ENCODE measurements at places on chromosomes 6 and 20. TPM values are rescaled to one million over a fixed set of nuclear protein-coding genes. Genes with fewer than 3 reads are reported as not detected.

Gene DNAAF9
- 16.8 TPM for total RNA-seq

Gene RAET1L
- total RNA-seq: not detected

DNA sequence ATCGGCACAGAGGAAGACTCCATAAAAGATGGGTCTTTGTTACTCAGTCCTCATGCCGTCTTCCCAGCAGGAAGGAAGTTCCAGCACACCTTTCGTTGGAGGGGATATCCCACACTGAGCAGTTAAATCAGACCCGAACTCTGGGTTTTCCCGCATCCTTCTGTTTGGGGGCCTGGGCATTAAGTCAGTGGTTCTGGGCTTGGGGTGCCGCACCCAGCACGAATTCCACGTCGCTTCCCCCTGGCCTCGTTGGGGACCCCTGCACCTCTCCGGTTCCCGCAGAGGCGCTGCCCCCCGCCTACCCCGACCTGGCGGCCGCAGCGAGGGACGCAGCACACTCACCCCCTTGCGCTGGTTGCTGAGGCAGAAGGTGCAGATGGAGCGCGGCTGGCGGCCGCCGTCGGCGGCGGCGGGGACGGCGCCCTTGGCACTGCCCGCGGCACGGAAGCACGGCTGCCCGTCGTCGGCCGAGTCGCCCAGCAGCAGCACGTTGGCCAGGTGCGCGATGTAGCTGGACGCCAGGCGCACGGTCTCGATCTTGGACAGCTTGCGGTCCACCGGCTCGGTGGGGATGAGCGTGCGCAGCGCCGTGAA is 641 bp downstream of the TCF15 start:
- no peak for DNase-seq

DNA sequence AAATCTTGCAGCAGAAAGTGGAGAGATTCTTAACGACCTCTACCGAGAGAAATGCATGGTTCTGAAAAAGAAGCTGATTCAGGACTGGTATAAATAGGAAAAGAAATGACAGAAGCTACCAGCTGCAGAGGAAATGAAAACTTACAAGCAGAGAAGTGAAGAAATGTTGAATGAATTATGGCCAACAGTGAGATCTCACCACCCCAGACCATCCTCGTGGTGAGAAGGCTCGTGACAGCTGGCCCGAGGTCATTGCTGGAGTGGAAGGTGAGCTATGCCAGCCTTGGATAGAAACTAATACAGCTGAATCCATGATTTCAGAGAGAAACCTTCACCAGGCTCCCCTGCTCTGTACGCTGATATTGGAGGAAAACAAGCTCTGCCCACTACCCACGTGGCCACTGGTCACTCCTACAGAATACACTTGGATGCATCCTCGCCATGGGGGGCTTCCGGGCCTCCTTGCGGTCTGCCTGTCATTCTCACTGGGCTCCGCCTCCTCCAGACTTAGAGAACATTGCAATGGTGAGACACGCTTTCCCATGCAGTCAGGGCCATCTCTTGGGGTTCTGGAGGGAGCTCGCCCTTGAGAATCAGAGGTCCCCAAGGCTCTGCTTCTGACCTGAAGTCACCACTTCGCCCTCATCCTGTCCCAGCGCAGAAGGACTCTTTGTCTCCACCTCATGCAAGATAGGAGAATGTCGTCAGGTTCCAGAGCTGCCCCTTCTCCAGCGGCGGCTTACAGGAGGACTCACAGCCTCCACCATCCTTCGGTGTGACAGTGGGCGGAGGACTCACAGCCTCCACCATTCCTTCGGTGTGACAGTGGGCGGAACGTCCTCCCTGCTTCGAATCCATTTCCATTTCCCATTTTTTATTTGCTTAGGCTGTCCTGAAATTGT is 10.6 kb upstream of the TUBB2B start:
- DNase-seq: no peak

DNA sequence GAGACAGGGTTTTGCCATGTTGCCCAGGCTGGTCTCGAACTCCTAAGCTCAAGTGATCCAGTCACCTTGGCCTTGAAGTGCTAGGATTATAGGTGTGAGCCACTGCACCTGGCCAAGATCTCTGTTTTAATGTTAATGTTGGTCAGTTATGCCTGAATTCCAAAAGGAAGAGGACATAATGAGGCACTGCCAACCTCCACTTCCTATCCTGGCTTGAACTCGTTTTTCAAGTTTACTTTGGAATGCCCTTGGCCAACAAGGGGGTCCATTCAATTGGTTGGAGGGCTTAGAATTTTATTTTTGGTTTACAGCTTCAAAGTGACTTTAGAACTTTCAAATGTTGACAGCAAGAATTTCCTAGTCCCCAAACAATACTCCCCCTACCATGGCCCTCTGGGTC is 29.8 kb downstream of the DNAAF9 start:
- no peak for DNase-seq

DNA sequence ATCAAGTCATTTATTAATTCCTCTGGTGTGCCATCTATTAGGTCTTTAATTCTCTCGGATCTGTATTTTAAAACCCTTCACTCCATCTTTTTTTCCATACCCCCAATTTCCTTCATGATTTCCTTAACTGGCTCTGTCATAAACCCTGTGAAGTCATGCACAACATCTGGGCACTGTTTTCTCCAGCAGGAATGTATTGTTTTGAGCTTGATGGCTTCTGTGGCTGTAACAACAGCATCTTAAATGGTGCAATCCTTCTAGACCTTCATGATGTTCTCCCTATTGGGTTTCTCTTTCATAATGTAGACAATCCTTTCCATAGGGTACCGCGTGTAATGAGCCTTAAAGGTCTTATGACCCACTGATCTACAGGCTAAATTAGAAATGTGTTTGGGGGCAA is 29.0 kb downstream of the CDK19 start:
- DNase-seq: no peak

- DNase-seq: no peak
Measured at GRCh38 chr6:149102324-149102723, 215.2 kb upstream of the TAB2 start.

- no peak for DNase-seq
Measured at GRCh38 chr6:4413073-4413472, 277.7 kb upstream of the ECI2 start.

GRCh38 chr6:140382355-140382754 is 1007.9 kb upstream of the CITED2 start:
- DNase-seq: no peak

- DNase-seq: no peak
Measured at GRCh38 chr20:32796981-32797451, 22.7 kb upstream of the MAPRE1 start.

- no peak for DNase-seq
Measured at GRCh38 chr6:127606131-127606562, 29.2 kb downstream of the C6orf58 start.

Gene LRRN4
- not detected for total RNA-seq

GRCh38 chr20:53176134-53176533 is 204.0 kb downstream of the TSHZ2 start:
- no peak for DNase-seq

Gene POM121L2
- total RNA-seq: not detected

DNA sequence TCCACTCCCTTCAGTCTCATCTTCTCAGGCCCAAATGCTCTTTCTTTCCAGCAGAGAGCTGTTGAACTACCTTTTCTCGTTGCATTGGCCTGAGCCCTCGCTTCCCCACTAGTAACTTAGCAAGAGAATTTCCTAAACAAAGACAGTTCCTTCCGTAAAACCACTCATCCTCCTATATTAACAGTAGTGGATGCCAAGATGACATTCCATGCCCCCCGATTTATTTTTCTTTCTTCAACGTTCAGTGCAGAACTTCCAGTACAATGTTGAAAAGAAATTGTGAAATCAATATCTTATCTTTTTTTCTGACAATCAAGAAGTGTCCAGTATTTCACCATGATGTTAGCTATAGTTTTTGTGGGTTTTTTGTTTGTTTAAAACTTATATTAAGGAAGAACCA is 45.8 kb downstream of the SOX4 start:
- no peak for DNase-seq

- DNase-seq: no peak
Measured at GRCh38 chr6:39092124-39092523, 22.9 kb downstream of the SAYSD1 start.

DNA sequence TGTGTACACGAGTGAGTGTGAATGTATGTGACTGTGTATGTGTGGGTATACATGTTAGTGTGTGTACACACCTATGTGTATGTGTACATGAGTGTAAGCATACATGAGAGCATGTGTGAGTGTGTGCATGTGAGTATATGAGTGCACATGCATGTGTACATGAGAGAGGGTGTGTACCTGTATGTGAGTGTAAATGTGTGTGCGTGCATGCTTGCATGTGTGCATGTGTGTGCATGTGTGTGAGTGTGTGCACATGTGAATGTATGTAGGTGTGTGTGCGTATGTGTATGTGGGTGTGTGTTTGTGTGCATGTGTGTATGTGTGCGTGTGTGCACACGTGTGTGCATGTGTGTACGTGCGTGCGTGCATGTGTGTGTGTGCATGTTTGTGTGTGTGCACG is 183.4 kb downstream of the BMP7 start:
- peak; percentile 24 for DNase-seq

Gene IMPG1
- total RNA-seq: not detected

DNA sequence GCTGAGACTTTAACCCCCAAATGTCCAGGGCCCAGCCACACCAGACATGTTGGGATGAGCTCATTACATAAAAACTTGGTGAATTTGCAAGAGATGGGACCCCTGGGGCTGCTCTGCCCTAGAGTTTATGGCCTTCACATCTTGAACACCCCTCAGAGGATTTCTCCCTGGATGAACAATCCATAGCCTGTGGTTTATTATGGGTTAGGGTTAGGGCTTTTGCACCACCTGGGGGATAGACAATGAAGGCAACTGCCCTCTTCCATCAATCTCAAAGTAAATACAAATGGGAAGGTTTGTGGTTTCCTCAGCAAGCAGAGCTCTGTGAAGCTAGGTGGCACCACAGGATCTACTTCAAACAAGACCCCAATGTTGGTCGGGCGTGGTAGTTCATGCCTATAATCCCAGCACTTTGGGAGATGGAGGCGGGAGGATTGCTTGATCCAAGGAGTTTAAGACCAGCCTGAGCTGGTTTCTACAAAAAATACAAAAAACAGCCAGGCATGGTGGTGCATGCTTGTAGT is 17.4 kb downstream of the SPINT3 start:
- no peak for DNase-seq

- no peak for DNase-seq
Measured at GRCh38 chr6:23180504-23181293, 611.3 kb downstream of the HDGFL1 start.

DNA sequence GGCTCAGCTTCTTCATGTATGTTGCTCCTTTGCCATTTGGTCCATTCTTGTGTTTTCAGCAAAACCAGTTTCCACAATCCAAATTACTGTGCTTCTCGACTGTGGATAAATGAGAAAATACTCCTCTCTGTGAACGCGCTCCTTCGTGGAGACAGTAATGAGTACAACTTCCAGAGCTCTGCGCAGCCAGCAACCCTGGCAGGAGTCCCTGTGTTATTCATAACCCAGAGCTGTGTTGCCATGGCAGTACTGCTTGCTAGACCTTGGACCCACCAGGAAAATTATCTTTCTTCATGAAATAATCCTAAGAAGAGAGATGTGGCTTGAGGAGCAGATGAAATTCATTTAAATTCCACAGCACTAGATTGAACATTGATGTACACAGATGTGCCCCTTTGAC is 73.7 kb downstream of the SLC22A3 start:
- no peak for DNase-seq

Gene MRPS18B
- 23.3 TPM for total RNA-seq

Gene OR2J3
- total RNA-seq: not detected

GRCh38 chr20:46420878-46421277 is 14.5 kb upstream of the ELMO2 start:
- DNase-seq: no peak

Gene RNF182
- 5.3 TPM for total RNA-seq

Gene MYL9
- total RNA-seq: 237 TPM

GRCh38 chr6:6686176-6686575 is 97.7 kb downstream of the LY86 start:
- DNase-seq: no peak

- DNase-seq: no peak
Measured at GRCh38 chr6:56022678-56023077, 147.3 kb upstream of the BMP5 start.

- no peak for DNase-seq
Measured at GRCh38 chr6:5541751-5542432, 280.6 kb downstream of the FARS2 start.

GRCh38 chr20:49186535-49187329 is 1.4 kb downstream of the STAU1 start:
- peak; percentile 46 for DNase-seq

DNA sequence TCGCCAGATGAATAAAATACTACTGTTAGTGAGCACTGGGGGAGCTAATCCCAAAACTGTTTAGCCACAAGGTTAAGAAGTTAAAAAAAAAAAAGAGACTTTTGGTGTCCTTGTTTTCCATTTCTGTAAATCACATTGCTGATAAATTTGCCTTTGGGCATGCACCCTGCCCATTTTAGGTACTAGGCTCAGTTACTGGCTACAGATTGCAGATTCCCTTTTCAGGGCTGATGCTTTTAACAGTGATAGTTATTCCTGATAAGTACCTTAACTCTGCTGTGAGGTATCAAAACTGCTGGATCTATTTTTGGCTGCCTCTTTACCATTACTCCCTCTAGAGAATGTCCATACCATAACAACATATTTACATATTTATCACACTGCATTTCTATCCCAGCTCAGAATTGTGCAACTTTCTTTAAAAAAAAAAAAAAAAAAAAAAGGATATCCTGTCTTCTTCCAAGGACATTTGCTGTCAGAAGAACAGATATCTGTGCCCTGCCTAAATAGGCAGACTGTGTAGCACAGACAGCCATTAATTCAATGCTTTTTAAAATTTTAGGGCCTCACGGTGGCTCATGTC is 94.5 kb downstream of the SSR1 start:
- no peak for DNase-seq

Gene HLA-G
- total RNA-seq: not detected

DNA sequence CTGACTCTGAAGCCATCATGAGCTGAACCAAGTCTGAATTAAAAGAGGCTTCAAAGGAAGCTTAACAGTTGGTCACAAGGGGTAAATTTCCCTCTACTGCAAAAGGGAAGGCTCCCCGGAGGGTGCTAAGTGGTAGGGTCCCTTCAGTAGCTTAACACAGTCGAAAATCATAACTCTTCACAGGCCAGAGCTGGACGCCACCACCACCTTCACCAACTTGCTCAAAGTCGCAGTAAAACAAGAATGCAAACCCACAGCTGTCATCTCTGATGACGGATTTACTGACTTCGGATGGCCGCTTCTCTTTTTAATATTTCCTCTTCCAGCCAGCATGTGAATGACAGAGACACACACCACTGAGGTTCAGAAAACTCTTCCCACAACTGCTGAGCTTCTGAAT is 144.7 kb upstream of the FBXL4 start:
- no peak for DNase-seq

- DNase-seq: no peak
Measured at GRCh38 chr6:100592929-100593328, 128.2 kb upstream of the SIM1 start.

GRCh38 chr6:157274471-157275226 is 48.7 kb downstream of the TMEM242 start:
- DNase-seq: no peak

Gene RAB44
- not detected for total RNA-seq

- DNase-seq: no peak
Measured at GRCh38 chr6:53929041-53929820, 134.4 kb downstream of the LRRC1 start.
